ENCODE measurements at places on chromosomes 2 and 18. TPM values are rescaled to one million over a fixed set of nuclear protein-coding genes. Genes with fewer than 3 reads are reported as not detected.
A peak's percentile ranks its signal among the peaks of the same experiment; 100 is the strongest.

The XDH gene
- 0.22 TPM for total RNA-seq

DNA sequence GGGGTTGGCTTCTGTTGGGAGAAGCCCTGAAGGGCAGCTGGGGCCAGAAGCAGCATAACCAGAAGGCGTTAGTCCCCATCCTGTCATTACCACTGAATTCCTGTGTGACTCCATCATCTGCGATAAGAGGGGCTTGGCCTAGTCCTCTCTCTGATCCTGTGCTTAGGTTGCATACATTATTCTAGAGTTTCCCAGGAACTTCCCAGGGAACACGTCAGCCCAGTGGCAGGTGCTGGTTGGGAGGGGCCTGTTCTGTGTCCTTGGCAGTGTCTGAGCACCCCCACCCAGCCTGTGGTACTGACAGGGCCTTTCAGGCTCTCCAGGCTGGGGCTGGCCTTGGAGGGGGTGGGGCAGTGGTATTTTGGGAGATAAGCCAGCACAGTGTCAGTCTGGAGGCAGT is 4.5 kb upstream of the TOGARAM2 start:
- no peak for DNase-seq

DNA sequence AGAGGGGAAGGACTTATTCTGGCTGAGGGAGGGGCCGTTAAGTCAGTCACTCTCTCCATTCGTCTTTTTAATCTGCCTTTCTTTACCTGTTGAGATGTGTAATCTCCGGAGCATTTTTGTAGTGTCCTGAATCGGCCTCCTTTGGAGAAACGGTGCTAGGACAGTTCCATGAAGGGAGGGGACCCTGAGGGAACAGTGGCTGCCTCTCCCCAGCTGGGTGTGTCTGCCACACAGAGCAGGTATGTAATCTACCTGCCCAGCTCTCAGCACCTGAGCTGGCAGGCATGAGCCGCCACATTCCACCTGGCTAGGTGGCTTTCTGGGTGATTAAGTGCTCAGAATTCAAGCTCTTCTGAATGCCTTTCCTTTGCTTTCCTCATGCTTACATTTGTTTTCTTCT is 131.2 kb downstream of the WDSUB1 start:
- DNase-seq: no peak

GRCh38 chr2:206084870-206085741 is 868 bp downstream of the INO80D start:
- DNase-seq: peak; percentile 69

- no peak for DNase-seq
Measured at GRCh38 chr2:160730296-160730995, 236.8 kb upstream of the RBMS1 start.

DNA sequence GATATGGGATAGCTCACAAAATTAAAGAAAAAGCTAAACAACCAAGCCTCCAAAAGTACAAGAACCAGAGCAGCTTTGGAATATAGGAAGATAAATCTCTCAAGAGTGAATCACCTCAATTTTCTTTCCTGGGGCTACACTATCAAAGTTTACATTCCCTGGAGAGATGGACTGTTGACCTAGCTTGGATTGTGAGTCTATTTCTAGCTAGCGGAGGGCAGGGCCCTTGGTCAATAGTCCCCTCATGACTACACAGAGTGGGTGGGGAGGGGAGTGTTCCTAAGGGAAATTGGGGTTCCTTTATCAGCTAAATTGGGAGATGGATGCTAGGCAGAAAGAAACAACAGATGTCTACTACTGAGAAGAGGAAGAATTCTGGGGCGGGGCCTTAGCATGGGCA is 29.9 kb upstream of the EIF2AK3 start:
- DNase-seq: no peak

DNA sequence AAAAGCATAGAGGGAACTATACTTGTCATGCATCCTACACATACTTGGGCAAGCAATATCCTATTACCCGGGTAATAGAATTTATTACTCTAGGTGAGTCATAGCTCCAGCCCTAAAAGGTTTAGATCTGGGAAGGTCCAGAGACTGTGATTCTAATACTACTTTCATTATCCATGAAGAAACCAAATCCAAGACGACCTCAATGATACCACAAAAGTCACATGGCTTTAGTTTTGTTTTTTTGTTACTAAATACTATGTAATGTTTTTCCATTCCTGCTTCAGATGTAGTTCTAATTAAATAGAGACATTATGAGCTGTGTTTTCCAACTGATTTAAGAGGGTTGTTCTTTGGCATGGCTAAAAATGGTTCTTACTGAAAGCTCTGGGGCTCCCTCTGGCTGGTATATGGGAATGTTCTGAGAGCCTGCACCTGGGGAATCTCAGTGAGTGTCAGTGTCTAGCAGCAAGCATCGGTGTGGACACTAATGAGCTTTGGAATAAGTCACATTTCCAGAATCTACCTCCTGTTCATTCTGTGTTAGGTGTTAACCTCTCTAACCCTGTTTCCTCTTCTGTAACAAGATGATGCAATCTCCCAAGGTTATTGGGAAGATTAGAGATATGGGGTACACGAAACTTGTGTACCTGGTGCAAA is 20.5 kb upstream of the IL1RL2 start:
- no peak for DNase-seq

- no peak for DNase-seq
Measured at GRCh38 chr2:142082368-142082767, 48.4 kb downstream of the LRP1B start.

DNA sequence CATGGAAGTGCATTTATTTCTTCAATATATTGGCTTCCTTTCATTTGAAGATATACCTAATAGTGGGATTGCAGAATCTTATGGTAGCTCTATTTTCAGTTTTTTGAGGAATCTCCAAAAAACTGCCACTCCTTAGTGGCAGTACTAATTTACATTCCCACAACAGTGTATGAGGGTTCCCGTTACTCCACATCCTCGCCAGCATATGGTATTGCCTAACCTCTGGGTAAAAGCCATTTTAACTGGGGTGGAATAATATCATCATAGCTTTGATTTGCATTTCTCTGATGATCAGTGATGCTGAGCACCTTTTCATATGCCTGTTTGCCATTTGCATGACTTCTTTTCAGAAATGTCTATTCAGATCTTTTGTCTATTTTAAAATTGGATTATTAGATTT is 471.9 kb upstream of the UBE2E3 start:
- no peak for DNase-seq

DNA sequence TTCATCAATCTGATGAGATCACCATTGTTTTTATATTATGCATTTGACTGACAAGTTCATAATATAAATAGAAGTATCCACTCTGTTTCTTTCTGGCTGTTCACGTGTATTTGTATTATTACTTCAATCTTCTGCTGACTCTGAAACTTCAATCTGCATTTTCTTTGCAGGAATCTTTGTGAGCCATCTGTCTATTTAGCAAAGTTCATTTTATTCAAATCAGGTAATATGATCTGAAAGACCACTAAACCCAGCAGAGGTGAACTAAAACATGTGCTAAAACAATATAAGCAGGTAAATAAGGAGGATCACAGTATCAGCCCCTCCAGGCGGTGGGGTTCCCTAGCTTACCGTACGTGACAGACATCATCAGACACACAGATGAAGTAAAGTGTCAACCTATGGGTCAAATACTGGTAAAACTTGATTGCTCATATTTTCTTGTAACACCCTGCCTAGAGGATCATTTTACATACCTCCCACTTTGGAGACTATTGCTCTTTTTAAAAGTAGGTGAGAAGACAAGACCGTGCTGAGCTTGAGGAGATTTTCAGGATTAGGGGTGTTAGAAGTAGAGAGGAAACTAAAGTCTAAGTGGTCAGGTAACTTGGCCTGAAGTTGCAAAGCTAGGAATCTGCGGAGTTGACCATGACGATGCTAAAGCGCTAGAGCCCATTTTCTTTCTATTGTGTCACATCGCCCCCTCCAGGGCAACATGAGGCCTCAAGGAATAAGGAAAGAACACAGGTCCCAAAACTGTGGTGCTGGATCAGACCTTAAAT is 9.0 kb downstream of the DTNB start:
- DNase-seq: peak; percentile 70

GRCh38 chr2:143808166-143808565 is 678.9 kb downstream of the ARHGAP15 start:
- DNase-seq: no peak

DNA sequence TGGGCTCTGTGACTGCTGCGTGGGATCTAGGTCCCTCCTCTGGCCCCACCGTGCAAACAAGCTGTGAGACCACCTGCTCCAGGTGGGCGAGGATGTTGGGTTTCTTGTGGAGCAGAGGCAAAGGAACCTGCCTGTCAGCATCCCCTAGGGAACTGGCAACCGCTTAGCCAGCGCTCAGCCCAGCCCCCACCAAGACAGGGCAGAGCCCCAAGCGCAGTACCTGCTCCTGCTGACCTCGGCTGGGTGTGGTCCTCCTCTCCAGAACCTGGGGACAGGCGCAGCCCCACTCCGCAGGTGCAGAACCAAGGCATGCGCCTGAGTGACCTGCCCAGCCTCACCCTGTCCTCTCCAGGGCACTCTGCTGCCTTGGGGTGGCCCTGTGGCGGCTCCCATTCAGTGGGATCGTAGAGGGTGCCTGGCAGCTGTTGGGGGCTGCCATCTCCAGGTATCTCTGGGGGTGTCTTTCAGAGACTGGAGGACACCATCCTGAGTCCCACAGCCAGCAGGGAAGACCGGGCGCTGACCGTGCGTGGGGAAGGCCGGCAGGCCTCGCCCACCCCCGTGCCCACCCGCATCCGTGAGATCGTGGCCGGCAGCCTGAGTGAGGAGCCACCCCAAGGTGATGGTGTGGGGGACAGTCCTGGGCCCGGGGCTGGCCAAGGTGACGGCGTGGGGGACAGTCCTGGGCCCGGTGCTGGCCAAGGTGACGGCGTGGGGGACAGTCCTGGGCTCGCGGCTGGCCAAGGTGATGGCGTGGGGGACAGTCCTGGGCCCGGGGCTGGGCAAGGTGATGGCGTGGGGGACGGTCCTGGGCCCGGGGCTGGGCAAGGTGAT is 12.3 kb downstream of the CROCC2 start:
- DNase-seq: peak; percentile 58

- peak; percentile 38 for DNase-seq
Measured at GRCh38 chr2:8546612-8547283, 135.1 kb upstream of the ID2 start.
